ENCODE measurements at places on chromosomes 5 and 9.
A peak's percentile ranks its signal among the peaks of the same experiment; 100 is the strongest.

DNA sequence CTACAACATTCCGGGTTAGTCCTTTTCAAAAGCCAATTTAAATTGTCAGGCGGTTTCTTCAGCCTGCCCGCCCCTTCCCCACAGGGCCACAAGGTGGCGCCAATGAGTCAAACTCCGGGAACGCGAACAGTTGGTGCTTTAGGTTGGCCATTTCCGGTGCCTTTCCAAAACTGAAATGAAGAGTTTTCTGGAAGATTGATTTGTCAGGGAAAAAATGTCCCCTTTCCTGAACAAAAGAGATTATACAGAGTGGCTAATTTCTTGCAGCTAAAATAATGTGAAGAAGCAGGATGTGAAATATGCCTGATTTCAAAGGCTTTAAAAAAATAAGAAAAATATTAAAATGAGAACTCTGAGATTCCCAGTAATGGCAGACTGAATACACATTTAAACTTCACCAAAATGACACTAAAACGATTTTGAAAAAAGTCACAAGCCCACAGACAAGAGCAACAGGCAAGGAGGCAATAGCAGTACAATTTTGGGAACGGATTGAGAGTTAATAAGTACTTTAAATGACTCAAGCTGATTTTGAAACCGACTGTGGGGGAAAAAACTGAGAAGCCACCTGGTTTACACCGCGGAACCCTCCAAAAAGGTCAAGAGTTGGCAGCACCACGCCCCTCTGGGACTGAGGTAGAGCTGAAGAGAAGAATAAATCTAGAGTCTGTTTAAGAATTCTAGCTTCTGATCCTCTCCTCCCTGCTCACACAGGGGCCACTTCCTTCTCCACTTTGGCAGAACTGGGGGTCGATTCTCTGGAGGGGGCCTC is 45.7 kb downstream of the SLC46A2 start:
- DNase-seq: peak; percentile 81

DNA sequence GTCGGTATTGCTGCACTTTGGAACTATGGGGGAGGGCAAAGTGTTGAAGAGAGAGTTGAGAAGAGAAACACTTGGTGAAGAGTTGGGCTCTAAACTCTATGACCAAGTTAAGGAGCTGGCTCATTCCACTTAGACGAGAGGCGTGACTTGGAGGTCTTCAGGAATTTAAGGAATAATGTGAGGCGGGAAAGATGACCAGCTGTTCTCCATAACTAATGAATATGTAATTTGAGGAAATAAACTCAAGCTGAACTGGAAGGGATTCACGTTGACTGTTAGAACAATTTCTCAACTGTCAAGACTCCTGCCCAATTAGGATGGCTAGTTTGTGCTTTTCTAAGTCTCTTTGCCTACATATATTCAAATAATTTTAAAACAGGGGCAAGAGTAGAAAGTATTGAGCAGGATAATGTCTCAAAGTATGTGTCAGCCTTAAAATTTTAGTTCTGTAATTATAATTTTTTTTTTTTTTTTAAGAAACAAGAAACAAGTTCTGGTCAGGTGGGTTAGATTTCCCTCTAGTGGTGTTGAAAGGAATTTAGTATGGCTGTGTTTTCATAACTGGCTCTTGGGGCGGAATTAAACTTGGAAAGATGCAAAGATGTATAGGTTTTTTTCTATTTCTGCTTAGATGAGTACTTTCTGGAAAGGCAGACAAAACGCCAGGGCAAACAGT is 33.4 kb downstream of the TMEM252 start:
- peak; percentile 19 for DNase-seq

DNA sequence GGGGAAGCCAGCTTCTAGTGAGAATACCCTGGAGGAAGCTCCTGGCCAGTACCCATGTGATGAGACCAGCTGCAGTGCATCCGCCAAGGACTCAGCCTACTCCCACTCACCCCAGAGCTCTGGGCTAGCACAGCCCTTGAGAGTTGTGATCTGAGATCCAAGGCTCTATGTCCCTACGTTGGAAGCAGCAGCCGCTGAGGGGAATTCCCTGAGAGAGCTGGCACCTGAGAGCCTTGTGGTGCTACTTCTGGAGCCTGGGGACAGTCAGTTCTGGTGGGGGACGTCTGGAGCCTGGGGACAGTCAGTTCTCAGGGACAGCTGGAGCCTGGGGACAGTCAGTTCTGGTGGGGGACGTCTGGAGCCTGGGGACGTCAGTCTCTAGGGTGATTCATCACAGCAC is 39.2 kb downstream of the PDZD2 start:
- no peak for DNase-seq

DNA sequence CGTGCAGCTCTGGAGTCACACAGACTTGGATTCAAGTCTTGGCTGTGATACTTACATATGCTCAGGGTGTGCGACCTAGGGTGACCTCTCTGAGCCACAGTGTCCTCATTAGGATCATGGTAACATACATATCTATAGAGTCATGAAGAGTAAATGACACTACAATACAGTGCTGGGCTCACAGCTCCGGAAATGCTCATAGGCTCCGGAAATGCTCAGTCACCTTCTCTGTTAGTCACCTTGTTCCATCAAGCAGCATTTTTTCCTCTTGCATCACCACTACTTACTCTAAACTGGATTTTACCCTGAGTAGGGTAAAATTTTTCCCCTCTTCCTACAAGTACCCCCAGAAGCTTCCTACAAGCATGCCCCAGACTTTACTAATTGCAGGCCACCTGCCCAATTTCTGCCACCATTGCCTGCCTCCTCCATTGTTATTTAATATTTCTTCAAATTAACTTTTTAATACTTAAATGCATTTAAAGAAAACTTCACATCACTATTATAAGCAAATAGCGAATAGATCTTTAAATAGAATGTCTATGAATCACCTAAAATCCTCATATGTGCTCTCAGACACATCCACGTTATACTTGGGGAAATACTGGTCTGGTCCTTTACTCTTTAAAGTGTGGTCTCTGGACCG is 147.6 kb upstream of the SPRY4 start:
- DNase-seq: no peak

GRCh38 chr5:99004960-99005359 is 76.2 kb upstream of the CHD1 start:
- peak; percentile 69 for DNase-seq

- no peak for DNase-seq
These were observed 19.9 kb downstream of the PRRX2 start for GRCh38 chr9:129685220-129685932.

DNA sequence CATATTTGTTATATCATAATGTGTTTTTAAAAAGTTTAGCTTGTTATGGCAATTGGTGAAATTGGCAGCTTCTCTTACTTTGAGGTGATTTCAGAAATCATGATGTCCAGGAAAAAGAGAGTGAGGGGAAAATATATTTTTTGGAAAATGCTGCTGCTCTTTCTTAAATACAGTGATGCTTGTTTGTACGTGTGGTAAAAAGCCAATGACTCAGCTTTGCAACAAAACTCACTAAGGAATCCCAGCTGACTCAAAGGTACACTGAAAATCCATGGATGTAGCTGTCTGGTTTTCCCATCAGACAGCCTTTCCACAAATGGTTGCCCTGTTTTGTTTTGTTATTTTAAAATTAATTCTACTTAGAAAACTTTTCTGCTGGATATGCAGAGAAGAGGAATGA is 306.4 kb upstream of the PAPPA start:
- no peak for DNase-seq

DNA sequence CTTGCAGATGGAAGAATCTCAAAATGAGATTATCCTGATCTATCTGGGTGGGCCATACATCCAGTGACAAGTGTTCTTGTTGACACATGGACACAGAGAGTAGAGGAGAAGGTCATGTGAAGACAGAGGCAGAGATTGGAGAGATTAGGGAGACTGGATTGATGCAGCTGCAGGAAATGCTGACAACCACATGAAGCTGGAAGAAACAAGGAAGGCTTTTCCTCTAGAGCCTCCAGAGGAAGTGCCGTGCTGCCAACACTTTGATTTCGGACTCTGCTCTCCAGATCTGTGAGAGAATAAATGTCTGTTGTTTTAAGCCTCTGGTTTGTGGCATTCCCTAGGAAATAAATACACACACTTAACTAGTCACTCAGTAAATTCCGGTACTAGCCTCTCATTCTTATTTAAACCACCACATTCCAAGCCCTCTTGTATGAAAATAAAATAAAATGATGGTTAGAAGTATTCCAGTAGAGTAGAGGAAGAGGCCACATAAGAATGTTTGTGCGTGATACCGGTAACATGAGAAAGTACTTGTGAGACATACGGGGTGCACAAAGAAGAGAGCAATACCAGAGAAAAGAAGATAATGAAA is 110.9 kb upstream of the DMAC1 start:
- DNase-seq: no peak

GRCh38 chr9:134630393-134630790 is 11.2 kb upstream of the COL5A1 start:
- DNase-seq: no peak

- no peak for DNase-seq
These were observed 88.2 kb upstream of the CACNA1B start for GRCh38 chr9:137789295-137789895.

GRCh38 chr5:78367318-78367991 is 7.0 kb downstream of the SCAMP1 start:
- no peak for DNase-seq

DNA sequence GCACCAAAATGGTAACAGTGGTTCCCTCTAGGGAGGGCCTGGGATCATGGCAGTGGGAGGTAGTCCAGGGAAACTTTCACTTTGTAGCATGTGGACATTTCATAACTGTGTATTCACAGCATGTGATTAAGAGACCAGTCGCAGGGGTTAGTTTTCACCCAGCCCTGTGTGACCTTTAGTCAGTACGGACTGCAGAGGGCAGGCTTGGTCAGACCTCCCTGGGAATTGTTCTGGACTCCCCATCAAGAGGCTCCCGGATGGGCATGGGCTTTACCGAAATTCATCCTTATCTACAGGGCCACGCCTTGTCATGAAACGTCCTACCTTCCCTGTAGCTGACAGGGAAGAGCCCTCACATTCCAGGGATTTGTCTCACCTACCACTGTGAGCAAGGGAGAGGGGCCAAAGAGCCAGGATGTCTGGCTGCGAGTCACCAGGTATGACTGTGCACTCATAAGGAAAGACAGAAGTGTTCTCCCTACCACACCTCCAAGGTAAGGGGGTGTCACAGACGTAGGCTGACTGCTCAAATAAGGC is 19.9 kb downstream of the GPX3 start:
- no peak for DNase-seq

- DNase-seq: no peak
These were observed 344.2 kb upstream of the CCNH start for GRCh38 chr5:87756951-87757350.

DNA sequence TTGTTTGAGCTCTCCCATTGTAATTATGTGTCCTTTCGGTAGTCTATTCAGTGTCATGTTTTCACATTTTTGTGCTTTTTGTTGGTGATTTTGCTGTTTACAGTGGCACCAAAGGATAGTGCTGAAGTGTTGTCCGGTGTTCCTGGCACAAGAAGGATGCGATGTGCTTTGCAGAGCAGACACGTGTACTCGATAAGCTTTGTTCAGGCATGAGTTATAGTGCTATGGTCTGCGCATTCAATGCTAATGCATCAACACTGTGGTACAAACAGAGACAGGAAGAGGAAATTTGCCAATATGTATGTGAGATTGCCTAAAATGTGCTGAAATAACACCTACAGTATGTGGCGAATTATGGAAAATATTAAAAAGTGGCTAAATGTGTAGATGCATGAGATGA is 913.4 kb upstream of the ACO1 start:
- no peak for DNase-seq

DNA sequence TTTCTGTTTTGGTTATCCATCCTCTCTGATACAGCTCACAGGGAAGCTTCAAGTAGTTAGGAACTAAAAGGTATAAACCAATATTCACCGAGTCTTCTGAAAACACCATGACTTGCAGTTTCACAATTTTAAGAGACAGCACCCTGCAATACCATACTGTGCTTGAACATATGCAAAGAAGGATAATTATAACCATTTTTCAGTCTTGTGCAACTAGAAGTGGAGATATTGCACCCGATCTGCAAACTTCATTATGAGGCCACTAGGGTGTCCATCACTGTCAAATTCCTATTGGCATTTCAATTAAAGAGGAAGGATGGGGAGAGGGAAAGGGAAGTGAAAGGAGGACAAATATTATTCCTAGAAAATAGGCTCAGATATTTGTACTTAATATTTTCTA is 32.4 kb upstream of the CEP120 start:
- DNase-seq: peak; percentile 23

DNA sequence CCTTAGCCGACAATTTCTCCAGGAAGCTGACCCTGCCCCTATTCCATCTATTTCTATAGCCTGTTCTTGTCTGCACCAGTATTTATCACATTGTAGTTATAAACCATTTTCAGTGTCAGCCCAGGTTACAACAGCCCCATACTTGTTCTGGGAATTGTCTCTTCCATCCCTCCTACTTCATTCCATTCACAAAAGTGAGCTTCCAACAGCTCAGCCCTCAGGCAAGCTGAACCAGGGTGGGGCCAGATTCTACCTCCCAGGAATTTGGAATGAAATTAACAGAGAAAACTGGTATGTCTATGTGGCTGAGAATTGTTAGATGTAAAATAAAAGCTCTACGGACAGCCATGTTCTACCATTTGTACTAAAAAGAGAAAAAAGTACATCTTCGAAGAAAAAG is 36.1 kb downstream of the STRBP start:
- DNase-seq: no peak

DNA sequence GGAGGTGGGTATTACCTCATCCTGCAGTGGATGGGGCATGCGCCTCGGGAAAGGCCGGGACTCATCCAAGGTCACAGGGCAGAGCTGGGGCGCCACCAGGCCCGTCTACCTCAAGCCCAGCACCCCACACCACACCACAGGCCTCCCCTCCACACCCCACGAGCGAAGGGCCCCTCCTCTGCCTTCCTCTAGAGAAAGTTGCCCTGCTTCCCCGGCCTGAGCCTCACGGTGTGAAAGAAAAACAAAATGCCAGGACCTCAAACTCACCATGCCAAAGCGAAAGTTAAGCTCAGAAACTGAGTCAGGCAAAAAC is 161.1 kb downstream of the COL23A1 start:
- DNase-seq: no peak

DNA sequence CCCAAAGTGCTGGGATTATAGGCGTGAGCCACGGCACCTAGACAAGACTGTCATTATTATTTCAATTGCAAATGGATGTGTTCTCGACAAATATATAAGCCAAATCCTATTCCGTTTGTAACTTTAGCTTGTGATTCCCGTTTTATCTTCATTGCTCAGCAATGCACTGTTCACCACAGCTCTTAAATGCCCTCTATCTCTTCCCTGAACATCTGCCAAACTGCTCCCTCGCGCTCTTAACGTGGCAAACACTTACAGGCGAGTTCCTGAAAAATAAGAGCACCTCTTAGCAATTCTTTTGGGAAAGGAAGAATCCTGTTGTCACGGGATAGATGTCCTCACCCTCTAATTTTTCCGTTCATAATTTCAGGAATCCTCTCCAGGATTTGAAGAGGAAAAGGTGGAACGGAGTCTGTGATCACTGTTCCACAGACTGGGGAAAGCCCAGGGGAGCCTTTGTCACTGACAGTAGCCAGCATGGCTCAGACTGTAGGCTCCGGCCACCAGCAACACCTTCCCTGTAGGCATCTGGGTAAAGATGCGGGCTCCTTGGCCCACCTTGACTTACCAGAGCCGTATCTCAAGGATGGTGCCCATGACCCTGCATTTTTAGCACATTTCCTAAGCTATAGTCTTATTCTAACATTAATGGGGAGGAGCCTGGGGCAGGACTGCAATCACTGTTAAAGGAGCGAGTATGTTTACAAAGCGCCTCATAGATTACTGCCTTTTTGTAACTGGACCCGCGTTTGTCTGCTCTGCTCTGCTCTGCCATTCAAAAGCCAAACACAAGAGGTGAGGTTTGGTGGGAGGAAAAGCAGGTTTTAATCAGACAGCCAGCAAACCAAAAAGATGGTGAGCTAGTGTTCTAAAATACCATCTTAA is 20.2 kb upstream of the GNPDA1 start:
- no peak for DNase-seq

GRCh38 chr5:168552146-168552545 is 23.0 kb downstream of the FBLL1 start:
- no peak for DNase-seq

Data from GM20000 (cell line).